Muscle of arm (tissue), 14 donors: ENCODE measurements at places on chromosomes 3 and 15.
A peak's percentile ranks its signal among the peaks of the same experiment; 100 is the strongest.

GRCh38 chr3:114879059-114880031 is 267.7 kb downstream of the ZBTB20 start:
- no peak for DNase-seq

- peak; percentile 46 for DNase-seq
These were observed 465.2 kb upstream of the TGFBR2 start for GRCh38 chr3:30141178-30141581.

- peak; percentile 47 for DNase-seq
These were observed 160.9 kb downstream of the TIGIT start for GRCh38 chr3:114454551-114455251.

- no peak for DNase-seq
These were observed 127.5 kb downstream of the CLSTN2 start for GRCh38 chr3:140062461-140062860.

DNA sequence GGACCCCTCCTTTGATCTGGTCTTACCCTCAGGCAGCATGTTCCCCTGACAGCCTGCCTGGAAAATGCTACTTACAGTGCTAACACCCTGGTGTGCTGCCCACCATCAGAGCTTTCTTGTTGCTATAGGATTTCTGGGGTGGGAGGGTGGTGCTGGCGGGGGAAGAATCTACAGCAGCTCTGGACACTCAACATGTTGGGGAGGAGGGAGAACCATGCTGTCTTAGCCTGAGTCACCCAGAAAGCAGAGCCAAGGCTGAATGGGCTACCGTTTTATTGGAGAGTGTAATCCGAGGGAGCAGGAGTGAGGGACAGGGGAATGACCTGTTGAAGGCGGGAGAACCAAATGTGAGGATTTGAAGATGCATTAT is 45.6 kb downstream of the MFSD1 start:
- DNase-seq: no peak

GRCh38 chr3:197406266-197406665 is 107.9 kb upstream of the DLG1 start:
- DNase-seq: peak; percentile 19

GRCh38 chr3:62835554-62836236 is 39.5 kb downstream of the CADPS start:
- no peak for DNase-seq

GRCh38 chr3:38950581-38950980 is 101.2 kb downstream of the SCN11A start:
- DNase-seq: no peak

- no peak for DNase-seq
These were observed 1.3 kb downstream of the NEIL1 start for GRCh38 chr15:75348034-75348561.

GRCh38 chr3:34599595-34599994 is 801.2 kb downstream of the PDCD6IP start:
- DNase-seq: no peak

GRCh38 chr3:90035643-90036042 is 928.2 kb downstream of the EPHA3 start:
- DNase-seq: no peak

- no peak for DNase-seq
These were observed 16.9 kb upstream of the CORO2B start for GRCh38 chr15:68561901-68562300.

DNA sequence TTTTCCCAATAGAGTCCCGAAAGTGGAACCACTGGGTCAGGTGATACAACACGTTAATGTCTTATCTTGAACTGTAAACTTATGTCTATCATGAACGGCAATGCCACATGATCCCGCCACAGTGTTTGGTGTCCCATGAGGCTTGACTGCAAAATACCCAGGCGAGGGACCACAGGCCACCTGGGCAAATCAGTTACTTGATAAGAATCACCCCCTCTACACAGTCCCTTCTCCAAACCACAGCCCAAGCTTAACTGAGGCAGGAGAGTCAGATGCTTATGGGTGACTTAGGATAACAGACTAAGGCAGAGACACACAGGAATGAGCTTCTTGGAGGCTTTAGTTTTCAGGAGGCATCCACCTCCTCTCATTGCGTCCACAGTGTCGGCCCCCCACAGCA is 42.9 kb upstream of the SNRPA1 start:
- no peak for DNase-seq

GRCh38 chr3:189338366-189338765 is 166.6 kb downstream of the TPRG1 start:
- DNase-seq: peak; percentile 48

DNA sequence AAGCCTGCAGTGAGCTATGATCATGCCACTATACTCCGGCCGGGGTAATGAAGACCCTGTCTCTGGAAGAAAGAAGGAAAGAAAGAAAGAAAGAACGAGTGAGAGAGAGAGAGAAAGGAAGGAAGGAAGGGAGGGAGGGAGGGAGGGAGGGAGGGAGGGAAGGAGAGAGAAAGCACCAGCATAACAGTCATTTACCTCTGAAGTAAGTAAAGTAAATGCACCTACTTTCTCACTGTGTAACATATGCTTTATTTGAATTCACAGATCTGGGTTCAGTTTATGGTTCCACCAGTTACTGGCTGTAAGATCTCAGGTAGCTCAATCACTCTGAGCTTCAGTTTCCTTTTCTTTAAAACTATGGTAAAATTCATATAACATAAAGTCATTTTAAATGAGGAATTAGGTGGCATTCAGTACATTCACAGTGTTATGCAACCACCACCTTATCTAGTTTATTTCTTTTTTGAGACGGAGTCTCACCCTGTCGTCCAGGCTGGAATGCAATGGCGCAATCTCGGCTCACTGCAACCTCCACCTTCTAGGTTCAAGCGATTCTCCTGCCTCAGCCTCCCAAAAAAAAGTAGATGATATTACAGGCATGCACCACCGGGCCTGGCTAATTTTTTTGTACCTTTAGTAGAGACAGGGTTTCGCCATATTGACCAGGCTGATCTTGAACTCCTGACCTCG is 16.1 kb upstream of the RAD54L2 start:
- DNase-seq: no peak

GRCh38 chr3:70926835-70927234 is 614.4 kb upstream of the MDFIC2 start:
- DNase-seq: no peak
